ENCODE measurements at places on chromosomes 2 and 18.

DNA sequence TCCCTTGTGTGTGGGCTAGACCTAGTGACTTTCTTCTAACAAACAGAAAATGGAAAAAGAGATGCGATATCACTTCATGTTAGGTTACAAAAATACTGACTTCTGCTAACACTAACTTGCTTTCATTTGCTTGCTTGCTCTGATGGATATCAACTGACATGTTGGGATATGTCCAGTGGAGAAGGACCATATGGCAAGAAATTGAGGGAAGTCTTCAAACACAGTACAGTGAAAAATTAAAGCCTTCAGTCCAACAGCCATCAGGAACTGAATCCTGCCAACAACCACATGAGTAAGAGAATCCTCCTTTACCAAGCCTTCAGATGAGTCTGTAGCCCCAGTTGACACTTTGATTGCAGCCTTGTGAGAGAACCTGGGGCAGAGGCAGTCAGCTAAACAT lies 143.9 kb downstream of the MAIP1 start:
- DNase-seq, result no peak

- DNase-seq, result no peak
Measured at GRCh38 chr2:109558076-109558882, 55.5 kb downstream of the SEPTIN10 start.

GRCh38 chr18:33757037-33757436 lies 179.0 kb downstream of the ASXL3 start:
- no peak for DNase-seq

DNA sequence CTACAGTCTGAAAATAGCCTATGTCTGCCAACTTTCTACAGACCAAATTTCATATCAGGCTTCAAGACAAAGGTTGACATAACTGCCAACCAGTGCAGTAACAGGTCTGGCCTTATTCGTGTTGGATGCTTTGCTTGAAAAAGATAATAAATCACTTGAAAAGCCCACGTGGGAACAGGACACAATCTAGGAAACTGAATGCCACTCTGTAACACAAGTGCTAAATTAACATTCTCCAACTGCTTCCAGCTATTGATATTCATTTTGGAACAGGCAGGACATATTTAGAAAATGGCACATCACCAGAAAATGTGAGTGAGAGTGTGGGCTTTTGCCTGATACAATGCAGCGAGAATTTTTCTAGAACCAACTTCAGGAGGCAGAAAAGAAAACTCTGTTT lies 165.9 kb upstream of the CCDC150 start:
- DNase-seq, result no peak

GRCh38 chr2:112721819-112722522 lies 1.2 kb downstream of the NT5DC4 start:
- no peak for DNase-seq

DNA sequence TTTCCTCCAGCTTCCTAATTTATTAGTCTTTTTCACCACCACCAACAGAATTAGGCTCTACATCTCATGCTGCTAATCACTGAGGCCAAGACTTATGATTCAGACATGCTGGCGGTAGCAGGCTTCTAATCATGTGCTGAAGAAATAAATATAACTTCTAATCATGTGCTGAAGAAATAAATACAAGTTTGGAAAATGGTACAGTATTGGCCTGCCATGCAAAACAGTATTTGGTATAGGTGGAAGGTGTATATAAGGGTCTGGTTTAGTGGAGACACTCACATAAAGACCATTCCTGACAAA lies 240.7 kb downstream of the TGIF1 start:
- no peak for DNase-seq

Measured in CD4-positive, alpha-beta T cell treated with Interleukin-17A for 4 hours (primary cell).